Stimulated activated CD4-positive, alpha-beta T cell treated with anti-CD3 and anti-CD28 coated beads, Interleukin-1b, Interleukin-23, amount 100 ng/mL, for 4 hours (primary cell): ENCODE measurements at places on chromosomes 5 and 9.

- no peak for DNase-seq
Observed at GRCh38 chr5:93305984-93306383, 275.0 kb downstream of the NR2F1-AS1 start.

GRCh38 chr9:130462685-130463540 is 18.2 kb downstream of the ASS1 start:
- no peak for DNase-seq

GRCh38 chr9:88458716-88459465 is 70.6 kb downstream of the SPIN1 start:
- no peak for DNase-seq

DNA sequence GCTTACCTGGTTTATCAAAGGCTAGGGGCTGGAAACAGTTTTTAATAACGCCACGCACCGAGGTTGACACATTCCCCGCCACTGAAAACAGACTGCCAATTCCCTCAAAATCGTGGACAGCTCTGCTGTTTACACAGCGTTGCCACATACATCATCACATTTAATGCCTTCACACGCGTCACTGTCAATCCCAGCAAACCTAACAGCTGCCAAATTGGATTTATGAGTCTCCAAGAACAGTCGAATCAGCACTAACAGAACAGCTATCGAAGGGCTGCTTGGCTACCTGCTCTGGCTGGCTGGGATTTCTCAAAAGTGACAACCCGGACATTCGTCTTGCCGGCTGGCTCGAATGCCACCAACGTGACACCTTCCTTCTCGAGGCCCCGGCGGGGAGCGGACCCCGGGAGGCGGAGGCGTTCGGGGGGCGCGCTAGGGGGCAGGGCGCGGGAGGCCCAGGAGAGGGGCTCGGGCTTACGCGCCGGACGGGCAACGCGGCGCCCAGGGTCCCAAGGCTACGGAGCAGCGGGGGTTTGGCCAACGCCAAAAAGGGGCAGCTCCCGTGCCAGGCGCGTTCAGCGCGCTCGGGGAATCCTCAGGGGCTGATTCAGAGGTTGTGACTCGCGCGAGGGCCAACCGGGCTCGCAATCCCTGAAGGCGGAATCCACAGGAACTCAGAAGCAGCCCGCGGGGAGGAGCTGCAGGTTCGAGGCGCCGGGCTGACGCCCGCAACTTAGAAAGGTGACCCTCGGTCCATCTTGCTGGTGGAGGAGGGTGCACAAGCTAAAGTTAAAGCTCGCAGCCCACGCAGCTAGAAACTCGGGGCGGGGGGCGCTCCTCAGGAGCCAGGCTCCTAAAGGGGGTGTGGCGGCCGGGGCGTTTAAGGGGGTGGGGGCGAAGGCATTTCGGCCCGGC is 1.2 kb downstream of the CDC14B start:
- DNase-seq, result peak; percentile 8

DNA sequence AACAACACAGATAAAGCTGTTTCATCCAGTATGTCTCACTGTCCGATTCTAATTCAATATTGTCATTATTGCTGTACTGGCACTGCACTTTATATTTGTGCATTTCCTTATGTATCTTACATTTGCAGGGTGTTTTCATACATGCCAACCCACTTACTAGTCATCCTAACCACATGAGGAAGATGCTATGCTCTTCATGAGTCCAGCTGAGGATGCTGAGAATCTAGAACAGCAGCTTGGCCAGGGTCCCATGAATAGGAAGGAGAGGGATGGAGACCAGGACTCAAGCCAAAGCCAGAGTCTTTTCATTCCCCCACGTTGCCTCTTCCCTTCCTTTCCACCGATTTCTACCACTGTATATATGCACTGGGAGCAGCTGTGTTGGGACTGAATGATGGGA is 292.8 kb upstream of the KLF4 start:
- no peak for DNase-seq

DNA sequence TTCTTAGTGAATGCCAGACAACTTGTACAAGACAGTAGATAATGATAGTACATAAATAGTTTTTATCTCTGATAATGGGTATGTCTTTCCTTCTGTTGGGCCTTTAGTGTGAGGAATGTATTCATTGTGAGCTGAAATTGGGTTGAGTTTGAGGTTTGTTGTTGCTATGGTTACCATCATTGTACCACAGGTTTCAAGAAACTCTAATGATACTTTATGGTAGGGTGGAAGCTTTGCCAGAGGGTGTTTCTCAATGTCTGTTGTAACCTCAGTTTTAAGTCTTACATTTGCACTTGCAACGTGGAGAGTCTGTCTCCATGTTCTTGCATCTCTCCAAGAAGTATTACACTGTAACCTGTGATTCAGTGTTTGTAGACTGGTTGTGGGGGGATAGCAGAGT is 1550.1 kb downstream of the MAT2B start:
- no peak for DNase-seq

- no peak for DNase-seq
Observed at GRCh38 chr5:75050415-75050814, 1.9 kb downstream of the GCNT4 start.

GRCh38 chr9:137798901-137799629 is 78.5 kb upstream of the CACNA1B start:
- DNase-seq, result no peak

GRCh38 chr9:137365056-137365455 is 57.9 kb downstream of the EXD3 start:
- no peak for DNase-seq

DNA sequence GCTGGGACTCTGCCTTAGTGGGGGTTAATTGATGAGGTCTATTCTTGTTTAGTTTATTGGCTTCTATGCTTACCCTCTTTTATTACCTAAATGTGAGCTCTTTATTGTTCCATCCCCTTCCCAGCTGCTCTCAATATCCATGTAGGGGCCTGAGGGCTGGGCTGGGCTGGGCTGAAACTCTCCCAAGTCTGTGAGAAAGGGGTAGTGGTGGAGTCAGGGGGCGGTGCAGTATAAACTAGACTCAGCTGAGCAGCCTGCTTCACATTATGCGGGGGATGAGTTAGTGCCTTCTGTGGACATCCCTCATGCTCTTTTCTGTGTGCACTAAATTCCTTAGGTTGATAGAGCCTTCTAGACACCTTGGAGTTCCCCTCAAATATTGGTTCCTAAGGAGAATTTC is 451.8 kb upstream of the PTGER4 start:
- DNase-seq, result no peak

DNA sequence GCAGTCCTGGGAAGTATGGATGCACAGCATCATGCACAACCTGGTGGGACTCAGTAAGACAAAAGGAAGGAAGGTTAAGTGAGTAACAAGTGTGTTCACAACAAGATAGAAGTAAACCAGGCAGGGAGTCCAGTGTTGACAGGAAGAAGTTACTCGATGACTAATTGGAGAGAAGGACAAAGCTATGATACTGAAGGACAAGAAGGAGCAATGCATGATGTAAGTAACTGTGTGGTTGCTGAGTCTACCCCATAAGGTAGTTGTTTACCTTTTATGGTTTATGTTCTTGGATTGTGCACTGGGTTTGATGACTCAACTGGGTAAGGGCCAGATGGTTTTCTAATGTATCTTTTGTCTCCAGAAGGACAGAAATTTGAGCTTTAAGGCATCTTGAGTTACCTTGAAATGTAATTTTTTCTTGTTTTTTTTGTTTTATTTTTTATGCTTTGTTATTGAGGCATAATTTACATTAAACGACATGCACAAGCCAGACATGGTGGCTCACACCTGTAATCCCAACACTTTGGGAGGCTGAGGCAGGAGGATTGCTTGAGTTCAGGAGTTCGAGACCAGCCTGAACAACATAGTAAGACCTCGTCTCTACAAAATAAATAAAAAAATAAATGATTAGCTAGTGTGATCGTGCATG is 89.2 kb upstream of the CAST start:
- no peak for DNase-seq

- DNase-seq, result no peak
Observed at GRCh38 chr5:160312960-160313727, 780 bp upstream of the CCNJL start.

DNA sequence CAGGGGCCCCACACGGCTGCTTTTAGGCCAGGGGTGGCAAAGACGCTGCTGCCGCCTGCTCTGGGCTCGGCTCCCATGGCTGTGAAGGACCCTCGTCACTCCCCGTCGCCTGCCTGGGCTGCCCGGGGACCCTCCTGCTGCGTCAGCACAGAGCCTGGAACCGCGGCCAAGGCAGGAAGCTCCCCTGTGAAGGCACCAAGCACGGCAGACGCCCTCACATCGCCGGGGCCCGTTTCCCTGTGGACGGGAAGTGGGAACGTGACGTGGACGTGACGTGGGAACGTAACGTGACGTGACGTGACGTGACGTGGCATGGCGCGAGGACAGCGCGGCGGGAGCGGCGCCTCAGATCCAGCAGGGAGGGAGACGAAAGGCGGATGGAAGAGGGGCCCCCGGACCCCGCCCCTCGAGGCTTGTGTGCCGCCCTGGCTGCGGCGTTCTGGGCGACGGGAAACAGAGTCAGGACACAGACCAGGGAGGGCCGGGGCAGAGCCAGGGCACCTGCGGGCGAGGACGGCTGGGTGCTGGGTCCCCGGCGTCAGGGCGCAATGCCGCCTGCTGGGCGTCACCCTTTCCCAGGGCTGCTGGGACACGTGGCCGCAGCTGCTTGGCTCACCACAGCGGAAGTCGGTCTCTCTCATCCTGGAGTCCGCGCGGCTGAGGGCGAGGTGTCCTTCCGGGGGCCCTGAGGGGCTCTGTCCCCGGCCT is 53.1 kb downstream of the MRPL36 start:
- DNase-seq, result no peak

DNA sequence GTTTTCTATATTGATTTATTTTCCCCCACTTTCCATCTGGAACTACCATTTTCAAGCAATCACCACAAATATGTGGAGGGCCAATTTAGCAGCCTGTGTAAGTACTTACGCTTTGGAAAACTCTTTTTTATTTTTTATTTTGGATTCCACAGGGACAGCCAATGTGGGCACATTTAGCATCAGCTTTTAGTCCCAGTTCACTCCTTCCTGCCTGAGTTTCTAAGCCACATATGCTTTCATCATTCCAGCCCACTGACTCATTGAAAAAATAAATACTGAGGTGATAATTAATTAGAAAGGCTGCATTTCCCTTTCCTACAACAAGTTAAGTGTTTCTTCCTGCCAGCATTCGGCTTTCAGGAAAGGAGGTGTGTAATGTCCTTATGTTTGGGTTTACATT is 76.8 kb downstream of the TMEM167A start:
- no peak for DNase-seq

DNA sequence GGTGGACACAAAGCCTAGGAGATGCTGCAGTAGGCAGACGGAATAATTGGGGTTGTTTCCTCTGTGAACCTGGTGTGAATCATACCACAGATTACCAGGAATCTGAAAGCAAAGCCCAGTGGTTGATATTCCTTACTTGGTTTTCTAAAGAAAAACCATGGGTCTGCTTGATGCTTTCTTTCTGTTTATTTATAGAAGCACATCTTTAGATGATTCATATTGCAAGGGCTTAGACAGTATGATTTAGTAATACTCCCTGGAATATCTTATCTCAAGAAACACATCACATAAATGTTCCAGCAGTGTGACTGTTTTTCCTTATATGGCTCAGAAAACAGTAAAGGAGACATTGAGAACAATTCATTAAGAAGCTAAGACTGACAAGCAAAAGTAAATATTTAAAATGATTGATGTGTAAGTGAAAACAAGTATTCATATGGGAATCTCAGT is 623.3 kb downstream of the RAB3C start:
- DNase-seq, result no peak

DNA sequence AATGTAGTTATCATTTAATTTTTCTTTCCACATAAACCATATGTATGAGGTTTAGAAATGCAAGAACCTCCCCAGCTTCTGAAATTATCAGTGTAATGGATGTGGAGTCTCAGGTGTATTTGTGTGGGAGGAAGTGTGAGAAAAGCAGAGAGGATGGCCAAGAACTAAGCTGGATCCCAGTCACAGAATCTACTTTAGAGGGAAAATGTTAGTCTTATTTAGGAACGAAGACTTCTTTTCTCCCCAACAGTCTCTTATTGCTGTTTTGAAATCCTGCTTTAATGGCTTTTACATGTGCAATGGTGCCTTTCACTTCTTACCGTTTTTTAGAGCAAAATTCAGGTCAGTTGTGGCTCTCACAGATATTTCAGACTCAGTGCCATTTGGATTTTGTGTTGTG is 3.0 kb downstream of the EQTN start:
- DNase-seq, result no peak

GRCh38 chr9:98236901-98237487 is 18.5 kb downstream of the TBC1D2 start:
- no peak for DNase-seq

DNA sequence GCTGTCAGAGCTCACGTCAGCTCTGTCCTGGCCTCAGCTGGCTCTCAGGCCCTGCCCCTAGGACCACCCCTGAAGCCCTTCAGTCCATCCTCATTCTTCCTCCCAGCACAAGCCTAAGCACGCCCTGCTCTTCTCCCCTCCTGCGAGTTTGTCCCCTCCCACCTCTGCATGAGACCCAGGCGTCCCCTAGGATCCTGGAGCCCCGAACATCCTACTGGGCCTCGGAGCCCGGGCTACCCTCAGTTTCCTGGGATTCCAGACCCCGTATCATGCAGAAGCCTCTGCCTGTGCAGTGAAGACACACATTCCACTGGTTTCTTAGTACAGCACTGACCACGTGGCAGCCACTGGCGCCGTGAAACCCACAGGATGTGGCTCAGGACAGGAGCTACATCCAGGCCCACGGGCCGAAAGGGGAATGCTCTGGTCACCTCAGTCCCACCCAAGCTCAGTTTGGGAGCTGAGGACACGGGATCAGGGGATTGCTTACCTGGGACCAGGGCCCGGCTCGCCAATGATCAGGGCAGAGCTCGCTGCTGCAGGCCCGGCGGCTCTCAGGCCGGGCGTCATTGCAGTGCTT is 64.2 kb downstream of the ZNF354C start:
- no peak for DNase-seq

DNA sequence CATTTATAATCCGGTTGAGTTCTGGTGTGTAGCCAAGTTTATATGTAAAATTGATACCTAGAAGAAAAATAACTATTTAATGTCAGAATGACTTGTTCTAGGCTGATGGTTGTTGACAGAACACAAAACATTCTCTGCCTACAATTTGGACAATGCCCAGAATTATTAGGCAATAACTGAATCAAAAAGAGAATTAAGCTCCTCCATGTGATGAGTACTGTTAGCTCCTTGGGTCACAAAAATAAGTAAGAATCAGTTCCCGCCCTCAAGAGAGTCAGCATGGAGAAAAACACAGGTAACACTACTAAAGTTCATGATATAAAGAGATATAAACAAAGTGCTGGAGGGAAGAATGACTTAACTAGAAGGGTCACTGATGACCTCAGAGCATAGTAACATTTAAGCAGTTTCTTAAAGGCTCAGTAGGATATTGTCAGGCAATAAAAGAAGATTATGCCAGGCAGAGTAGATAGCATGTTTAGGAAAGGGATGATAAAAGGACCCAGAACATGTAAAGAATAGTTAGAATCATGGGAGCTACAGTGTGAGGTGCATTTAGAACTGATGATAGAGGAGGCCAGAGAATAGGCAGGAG is 200.5 kb upstream of the ACTBL2 start:
- no peak for DNase-seq

- DNase-seq, result no peak
Observed at GRCh38 chr9:137278721-137279711, 1.5 kb downstream of the TOR4A start.

GRCh38 chr9:130913599-130914416 is 17.2 kb upstream of the QRFP start:
- no peak for DNase-seq
